ENCODE measurements at places on chromosomes 13 and 19.

DNA sequence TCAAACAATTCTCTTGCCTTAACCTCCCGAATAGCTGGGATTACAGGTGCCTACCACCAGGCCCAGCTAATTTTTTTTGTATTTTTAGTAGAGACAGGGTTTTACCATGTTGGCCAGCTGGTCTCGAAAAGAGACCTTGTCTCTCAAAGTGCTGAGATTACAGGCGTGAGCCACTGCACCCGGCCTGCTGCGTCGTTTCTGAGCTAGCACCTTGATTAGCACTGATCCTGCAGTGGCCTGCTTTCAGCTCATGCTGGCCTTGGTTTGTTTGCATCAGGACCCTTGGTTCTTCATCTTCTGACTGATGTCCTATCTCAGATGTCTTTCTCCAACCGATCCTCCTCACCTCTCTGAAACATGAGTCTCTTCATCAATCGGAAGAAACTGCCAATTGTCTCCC is 4.9 kb upstream of the TFDP1 start:
- no peak for DNase-seq

DNA sequence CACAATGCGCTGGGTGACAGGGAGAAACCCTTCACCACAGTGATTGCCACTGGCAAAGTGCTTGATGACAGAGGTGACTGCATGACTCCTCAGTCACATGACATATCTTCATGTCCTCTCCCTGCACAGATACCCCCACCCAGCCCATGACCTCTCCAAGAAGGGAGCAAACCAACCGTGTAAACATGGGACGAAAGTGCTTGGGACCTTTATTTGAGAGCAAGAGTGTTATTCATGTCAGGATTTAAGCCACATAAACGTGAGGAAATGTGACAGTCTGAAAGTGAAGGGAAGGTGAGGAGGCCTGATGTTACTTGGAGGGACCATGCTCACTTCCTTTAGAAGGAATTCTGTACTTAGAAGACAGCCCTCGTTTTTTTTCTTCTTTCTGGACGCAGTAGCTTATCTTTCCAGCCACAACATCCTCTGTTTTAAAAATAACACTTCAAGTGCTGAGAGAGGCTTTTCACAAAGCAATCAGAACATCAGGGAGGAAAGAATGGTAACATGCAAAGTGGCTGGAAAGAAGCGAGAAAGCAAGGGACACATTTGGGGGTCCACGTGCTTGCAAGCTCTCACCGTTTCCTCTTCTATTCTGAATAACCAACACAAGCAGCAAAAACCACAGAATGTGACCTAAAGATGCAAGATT is 35.6 kb downstream of the EPS15L1 start:
- DNase-seq, result no peak

DNA sequence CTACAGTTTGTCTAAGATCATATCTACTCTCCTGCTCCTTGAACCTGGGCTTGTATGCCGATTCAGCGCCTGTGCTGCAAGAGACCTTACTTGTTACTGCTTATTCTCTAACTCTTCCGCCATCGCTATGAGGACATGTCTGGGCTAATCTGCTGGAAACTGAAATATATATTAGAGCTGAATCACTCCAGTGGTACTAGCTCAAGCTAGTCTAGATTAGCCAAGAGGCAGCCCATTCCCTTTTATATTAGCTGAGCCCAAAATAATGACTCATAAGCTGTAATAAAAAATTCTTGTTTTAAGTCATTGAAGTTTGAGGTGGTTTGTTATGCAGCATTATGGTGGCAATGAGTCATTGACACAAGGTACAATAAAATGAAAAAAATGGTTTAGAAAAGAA is 52.8 kb downstream of the SLC6A16 start:
- no peak for DNase-seq

- no peak for DNase-seq
Measured at GRCh38 chr19:47215581-47215980, 15.4 kb downstream of the BBC3 start.

- no peak for DNase-seq
Measured at GRCh38 chr19:54444737-54445136, 4.3 kb upstream of the LENG8 start.

Data from SW 1271 (cell line).